ENCODE measurements at places on chromosomes 11 and 22.

- DNase-seq: no peak
These were observed 63.7 kb downstream of the HIPK3 start for GRCh38 chr11:33320814-33321330.

GRCh38 chr11:114447892-114448291, 8.6 kb downstream of the REXO2 start:
- no peak for DNase-seq

GRCh38 chr11:128039140-128040021, 548.0 kb downstream of the ETS1 start:
- no peak for DNase-seq

- no peak for DNase-seq
These were observed 901.2 kb downstream of the METTL15 start for GRCh38 chr11:29009426-29009825.

DNA sequence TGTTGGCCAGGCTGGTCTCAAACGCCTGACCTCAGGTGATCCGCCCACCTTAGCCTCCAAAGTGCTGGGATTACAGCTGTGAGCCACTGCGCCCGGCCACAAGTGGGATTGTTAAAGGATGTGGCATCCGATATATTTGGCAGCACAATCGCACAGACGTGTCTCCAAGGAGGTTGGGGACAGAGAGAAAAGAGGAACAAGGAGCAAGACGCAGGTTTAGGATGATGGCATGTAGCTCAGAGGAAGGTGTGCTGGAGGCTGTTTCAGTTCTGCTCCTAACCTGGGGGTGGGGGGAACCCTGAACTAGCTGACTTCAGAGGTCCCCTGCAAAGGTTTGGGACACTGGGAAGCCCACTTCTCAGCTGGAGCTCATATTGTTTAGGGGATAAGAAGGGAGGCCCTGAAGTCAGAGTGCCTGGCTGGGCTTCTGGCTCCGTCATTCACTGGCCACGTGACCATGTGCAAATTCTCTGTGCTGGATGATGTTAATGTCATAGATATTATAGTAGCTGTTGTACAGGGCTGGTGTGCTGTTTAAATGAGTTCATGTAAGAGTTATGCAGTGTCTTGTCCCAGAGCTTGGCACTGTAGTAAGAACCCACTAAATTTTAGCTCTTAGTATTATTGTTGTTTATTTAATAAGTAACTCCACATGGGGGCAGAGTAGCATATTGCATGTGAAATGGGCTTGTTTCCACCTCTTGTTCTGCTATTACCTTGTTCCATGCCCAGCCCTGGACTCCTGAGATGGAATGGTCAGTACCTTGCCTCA, 129.7 kb downstream of the ST3GAL4 start:
- DNase-seq: no peak

GRCh38 chr11:71426413-71426812, 21.8 kb downstream of the DHCR7 start:
- DNase-seq: no peak

DNA sequence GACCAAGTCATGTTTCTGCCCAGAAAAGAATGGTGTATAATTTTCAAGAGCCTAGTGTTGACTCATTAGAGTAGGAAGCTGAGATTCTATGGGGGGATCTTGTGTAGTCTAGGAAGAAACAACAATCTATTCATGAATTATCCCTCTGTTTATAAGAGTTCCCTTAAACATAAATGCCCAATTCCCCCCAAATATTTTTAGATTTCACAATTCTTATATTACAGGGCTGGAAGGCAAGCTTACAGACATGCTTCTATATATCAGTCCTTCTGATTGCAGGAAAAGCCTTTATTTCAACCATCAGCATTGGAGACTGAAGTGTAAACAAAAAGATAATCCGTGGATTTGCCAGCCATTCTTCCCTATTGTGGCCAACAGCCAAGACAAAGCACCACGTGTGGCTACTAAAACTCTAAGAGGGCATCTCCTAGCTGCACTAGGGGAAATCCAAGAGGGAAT, 71.4 kb downstream of the NAT10 start:
- no peak for DNase-seq

DNA sequence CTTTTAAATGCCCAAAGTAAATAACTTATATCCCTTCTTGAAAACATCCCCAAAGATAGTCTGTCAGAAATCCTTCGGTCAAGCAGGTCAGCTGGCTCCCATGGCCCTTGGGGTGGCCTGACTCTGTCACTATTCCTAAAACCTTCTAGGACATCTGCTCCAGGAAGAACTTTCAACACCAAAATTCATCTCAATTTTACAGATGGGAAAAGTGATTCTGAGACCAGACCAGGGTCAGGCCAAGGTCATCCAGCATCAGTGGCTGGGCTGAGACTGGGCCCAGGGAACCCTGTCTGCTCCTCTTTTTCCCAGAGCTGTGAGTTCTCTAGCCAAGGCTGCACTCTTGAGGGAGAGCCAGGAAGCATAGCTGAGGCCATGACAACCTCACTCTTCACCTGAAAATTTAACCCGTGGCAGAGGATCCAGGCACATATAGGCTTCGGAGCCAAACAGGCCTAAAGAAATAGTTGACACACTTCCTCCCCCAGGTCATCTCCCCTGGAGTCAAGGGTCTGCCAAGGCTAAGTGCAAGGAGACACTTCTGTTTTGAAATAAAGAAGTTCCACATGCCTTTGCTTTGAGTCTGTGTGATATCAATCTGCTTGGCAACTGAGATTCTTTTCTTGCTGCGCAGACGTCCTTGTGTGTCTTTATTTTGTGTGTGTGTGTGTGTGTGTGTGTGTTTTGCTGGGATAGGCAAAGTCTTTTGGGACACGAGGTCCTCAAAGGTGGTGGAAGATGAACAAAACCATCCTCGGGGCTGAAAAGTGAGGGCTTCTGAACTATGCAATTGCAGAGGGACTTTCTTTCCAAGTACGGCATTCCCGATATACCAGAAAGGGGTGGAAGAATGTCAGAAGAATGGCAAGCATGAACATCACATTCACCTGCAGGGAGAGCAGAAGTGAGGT, 16.8 kb upstream of the PRG2 start:
- DNase-seq: no peak

DNA sequence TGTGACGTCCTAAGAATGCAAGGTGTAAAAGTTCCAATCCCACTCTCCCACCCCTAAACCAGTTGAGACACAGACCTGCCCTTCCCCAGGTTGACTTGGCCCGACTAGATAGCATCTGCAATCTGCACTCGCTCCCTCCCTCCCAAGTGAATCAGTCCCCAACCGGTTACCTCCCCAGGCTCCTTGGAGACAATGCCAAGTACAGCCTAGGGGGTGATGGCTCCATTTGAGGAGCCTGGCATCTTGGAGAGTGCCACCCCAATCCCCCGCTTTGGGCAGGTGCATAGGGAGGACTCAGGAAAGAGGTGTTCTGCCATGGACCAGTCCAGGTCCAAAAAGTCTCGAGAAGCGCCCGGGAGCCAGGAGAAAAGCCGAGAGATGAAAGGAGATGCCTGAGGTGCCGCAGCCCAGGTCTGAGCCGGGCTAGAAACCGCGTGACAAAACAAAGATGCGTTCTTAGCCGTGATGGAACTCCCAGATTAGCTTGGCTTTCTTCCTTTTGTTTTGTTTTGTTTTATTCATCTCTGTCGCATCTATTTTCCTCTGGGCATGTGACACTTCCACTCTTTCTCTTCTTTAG, 18.7 kb upstream of the SNX32 start:
- no peak for DNase-seq

DNA sequence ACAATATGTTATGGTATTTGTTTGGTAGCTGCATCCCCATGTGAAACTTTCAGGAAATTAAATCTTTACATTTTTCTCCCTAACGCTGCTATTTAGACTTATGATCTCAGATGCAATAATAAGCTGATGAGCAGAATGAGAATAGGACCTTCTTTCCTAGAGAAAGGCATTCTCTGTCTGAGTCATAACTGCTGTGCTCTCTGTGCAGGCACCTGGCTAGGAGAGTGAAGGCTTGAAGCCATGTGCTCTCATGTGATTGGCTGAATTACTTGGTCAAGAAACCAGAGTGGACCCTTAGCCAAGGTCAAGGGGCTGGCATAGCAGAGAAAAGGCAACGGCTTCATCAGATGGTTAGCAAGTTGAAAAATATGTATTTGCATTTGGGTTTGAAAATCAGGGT, 185.0 kb downstream of the ADAMTS15 start:
- DNase-seq: no peak

DNA sequence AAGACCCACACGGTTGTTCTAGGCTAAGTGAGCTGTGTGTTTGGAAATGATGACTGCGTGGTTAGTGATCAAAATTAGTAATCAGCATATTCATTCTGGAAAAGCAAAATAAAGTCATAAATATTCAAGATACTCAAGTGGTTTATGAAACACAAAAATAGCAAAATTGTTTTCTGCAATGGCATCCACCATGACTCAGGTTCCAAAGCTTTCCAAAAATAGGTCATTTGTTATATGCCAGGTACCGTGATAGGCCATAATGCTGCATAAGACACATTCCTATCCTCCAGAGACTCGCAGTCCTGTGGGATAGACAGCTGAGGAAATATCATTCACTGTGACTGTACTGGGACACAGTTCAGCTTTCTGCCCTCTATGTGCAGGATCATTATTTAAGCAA, 2.4 kb upstream of the ATL3 start:
- DNase-seq: no peak

- DNase-seq: no peak
These were observed 17.4 kb downstream of the KCTD21 start for GRCh38 chr11:78170874-78171549.

DNA sequence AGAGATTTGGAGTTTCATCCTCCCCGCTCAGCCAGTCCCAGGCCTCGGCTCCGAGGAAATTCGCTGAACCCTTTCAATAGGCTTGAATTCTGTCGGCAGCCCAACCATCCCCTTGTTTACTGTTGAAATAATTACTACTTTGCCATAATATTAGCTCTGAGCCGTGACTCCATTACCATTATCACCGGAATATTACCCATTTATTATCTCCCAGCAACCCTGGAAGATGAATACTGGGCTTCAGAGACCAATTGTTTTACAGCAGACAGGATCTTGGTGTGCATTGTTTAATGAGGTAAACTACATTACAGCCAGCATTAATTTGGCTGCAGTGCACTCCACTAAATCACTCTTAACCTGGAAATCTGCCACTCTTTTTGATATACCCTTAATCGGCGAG, 867.4 kb downstream of the NTM start:
- no peak for DNase-seq

DNA sequence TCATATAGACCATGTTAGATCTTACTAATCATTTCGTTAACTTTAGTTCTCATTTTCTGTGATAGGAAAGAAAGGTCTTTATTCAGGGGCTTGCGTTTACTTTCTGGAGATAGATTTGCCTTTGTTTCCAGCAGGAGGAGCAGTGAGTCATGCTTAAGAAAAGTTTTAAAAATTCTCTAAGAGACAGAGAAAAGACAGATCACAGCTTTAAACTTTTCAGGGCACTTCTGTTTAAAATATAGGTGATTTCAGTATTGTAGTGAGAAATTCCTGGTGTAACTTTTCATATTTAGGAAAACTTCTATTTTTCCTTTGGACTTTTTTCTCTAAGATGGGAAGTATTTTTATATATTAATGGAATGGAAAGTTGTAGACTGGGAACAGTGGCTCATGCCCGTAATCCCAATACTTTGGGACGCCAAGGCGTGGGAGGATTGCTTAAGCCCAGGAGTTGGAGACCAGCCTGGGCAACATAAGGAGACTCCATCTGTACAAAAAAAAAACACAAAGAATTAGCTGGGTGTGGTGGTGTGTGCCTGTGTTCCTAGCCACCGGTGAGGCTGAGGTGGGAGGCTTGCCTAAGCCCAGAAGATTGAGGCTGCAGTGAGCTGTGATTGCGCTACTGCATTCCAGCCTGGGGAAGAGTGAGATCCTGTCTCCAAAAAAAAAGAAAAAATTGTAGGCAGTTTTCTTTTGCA, 60.3 kb downstream of the ATXN10 start:
- DNase-seq: no peak

DNA sequence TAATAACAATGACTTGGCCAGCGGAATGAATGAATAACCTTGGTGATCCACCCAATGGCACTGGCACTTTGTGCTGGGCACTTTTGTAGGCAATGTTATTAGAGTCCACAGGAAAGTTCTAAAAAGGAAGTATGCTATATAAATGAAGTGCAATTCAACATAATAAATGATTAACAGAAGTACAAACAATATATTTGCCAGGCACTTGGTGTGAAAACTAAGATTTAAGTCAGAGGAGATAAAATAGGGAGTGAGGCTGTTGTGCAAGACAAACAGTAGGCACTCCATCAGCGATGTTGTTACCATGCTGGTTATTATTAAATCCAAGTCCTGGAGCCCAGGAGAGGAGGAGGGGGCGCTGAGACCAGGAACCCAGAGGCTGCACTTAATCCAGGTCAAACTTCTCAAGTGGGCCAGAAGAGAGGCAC, 173.8 kb downstream of the LARGE1 start:
- DNase-seq: no peak

All from left forelimb (tissue), 1 donor.